ENCODE measurements at places on chromosomes 7 and 10.

DNA sequence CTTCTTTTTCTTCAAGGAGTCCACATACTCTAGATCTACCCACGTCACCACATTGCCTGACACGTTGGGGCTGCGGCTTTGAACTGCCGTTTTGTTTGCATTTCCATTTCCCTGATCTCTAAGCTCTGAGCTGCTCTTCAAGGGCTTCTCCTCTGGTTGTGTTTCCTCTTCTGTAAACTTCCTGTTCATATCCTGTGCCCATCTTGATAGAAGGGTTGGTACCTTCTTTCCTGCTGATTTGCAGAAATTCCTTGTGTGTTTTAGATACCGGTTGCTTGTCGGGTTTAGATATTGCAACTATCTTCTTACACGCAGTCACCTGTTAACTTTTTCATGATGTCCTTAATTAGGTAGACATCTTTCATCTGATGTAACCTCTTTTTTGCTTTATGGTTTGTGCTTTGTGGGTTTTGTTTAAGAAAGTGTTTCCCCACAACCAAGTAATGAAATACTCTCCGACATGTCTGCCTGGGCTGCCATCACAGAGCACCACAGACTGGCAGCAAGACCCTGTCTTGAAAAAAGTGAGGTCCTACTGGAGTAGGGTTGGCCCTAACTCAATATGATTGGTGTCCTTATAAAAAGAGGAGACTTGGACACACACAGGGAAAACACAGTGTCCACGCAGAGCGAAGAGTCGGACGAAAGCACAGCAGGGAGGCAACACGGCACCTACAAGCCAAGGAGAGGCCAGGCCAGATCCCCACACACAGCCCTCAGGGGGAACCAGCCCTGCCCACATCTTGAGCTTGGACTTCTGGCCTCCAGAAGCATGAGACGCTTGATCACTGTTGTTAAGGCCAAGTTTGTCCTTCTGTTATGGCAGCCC, 99.1 kb upstream of the PDGFA start:
- peak; percentile 68 for DNase-seq

DNA sequence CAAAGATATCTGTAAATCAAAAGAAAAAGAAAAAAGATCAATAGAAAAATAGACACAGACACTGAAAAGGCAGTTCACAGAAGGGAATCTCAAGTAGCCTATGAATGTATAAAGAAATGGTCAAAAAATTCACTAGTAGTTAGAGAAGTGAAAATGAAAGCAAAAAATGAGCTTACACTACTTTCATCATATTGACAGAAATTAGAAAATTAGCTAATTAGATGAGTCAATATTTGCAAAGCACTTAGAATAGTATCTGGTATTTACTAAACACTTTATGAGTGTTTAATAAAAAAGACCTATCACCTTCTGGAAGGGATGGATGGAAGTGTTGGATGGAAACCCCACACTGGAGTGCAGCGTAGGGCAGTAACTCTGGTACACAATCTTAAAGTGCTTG, 1.7 kb upstream of the CFAP58 start:
- DNase-seq: no peak

DNA sequence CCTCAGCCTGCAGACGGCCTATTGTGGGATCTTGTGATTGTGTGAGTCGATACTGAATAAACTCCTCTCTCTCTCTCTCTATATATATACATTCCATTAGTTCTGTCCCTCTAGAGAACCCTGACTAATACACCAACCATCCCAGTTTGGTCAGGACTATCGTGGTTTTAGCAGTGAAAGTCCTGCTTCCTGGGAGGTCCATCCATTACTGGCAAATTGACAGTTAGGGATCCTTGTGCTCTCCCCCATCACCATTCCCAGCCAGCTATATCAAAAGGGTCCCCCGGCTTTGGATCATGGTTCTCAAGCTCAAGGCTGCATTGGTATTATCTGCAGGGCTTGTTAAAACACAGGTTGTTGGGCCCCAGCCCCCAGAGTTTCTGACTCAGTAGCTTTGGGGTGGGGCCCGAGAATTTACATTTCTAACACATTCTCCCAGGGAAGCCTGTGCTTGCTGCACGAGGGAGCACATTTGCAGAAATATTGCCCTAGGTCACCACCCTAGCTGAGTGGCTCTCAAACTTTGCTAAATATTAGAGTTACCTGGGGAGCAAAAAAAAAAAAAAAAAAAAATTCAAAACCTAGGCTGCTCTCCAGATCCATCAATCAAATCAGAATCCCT, 899.1 kb upstream of the AUTS2 start:
- no peak for DNase-seq

GRCh38 chr7:139095194-139095659, 14.3 kb downstream of the ZC3HAV1 start:
- DNase-seq: peak; percentile 66

- DNase-seq: no peak
Measured at GRCh38 chr7:152076324-152076821, 50.9 kb downstream of the GALNT11 start.

GRCh38 chr7:13802651-13803050, 186.8 kb downstream of the ETV1 start:
- no peak for DNase-seq

DNA sequence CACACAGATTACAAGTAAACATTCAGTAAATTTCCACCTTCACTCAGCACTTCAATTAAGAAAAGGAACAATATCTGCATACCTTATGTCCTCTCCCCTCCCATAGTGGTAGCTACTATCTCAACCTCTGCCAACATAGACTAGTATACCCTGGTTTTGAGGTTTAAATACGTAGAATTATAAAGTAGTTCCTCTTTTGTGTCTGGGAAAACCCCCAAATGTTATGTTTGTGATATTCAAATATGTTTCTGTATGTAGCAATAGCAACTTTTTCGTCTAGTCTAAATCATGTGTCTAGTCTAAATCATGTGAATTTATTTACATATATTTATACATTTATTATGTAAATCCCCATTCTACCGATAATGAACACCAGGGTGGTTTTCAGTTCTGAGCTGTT, 13.2 kb upstream of the CAMK2B start:
- no peak for DNase-seq

- no peak for DNase-seq
Measured at GRCh38 chr7:46580766-46581165, 659.7 kb upstream of the IGFBP3 start.

- DNase-seq: no peak
Measured at GRCh38 chr7:132575982-132576720, at the start of gene PLXNA4. PLXNA4 (minus strand) TSS chr7:132576470; CDS start chr7:132508693, 67,777 bp downstream.

GRCh38 chr7:32937344-32938174, 19.7 kb upstream of the FKBP9 start:
- DNase-seq: no peak

- DNase-seq: no peak
Measured at GRCh38 chr10:4780782-4781181, 45.2 kb upstream of the AKR1E2 start.

DNA sequence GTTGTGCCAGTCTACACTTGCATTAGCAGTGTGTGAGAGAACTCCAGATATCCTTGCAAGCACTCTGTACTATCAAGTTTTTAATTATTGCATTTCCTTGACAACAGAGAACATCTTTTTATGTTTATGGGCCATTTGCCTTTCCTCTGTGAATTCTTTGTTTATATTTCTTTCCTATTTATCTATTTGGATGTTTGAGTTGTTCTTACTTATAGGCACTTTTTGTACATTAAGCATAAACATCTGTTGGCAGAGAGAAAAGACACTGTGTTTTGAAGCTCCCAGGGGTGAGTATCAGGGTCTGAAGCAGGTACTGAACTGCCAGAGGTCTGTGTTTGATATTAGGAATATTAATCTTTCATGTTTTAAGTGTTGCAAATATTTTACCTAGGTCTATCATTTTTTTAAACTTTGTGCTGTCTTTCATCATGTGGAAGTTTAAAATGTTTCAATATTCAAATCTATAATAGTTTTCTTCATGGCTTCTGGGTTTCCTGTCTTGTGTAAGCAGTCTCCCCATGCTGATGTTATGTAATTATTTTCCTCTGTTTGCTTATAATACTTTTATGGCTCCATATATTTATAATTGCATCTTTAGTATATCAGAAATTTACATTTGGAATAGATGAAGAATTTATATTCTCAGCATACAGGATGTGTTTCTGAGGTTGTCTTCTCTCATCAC, 17.7 kb upstream of the PDCD4 start:
- no peak for DNase-seq

DNA sequence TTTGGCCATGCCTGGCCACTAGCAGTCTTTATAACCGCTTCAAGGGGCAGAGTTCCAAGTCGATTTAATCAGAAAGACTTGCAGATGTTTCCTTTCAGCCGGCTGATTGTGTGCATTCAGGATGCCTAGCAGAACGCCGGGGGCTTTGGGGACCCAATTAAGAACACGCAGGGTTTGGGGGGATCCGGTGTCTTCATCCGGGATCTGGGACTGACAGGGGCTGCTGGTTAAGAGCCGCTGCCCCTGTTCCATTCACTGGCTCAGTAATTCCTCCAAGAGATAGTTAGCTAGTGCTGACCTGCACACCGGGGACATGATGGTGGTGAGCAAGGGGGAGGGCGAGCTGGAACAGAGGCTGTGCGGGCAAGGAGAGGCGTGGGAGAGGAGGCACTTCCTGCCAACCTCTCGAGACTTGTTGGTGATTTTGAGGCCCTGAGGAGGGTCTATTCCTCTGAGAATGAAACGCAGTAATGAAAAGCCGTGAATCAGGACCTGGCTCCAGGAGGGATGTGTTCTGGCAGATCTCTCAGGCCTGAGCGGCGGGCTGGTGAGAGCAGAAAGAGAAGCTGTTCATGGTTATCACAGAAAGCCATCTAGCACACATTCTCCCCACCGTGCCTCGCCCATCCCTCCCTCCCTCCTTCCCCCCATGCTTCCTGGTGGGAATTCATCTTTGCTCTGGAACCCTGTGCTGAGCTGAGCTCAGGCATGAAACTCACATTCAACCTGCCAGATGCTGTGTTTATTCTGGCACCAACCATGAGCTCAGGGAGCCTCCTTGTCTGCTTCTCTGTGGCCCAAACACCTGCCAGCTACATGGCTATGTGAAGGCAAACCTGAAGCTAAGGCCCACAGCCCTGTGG, 152.0 kb downstream of the CCDC3 start:
- no peak for DNase-seq

DNA sequence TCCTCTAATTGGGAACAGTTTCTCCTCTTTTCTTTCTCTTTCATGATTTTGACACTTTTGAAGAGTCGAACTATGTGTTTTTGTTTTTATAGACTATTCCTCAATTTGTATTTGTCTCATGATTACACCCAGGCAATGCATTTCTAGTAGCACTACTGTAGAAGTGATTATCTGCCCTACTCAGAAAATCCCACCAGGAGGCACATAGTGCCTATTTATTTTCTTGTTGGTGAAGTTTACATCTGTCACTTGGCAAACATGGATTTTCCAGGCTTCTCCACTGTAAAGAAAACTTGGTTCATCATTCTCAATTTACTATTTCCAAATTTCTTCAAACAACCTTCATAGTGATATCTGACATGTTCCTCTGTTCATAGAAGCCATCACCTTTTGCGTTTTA, 893.9 kb downstream of the CCSER2 start:
- no peak for DNase-seq

DNA sequence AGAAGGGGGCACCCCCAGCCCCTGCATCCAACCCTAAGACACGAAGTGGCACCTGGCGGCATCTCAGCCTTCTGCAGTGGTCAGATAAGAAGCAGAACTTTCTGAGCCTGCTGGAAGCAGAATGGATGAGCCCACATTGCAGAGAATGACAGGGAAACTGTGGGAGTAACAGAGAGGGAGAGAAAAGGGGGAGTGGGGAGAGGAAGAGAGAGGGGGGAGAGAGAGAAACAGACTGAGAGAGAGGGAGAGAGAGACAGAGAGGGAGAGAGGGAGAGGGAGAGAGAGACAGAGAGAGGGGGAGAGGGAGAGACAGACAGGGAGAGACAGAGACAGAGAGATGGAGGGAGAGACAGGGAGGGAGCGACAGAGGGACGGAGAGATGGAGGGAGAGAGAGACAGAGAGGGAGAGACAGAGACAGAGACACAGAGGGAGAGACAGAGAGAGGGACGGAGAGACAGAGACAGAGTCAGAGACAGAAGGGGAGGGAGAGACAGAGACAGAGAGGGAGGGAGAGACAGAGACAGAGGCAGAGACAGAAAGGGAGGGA, 35.9 kb downstream of the MICALL2 start:
- DNase-seq: no peak

DNA sequence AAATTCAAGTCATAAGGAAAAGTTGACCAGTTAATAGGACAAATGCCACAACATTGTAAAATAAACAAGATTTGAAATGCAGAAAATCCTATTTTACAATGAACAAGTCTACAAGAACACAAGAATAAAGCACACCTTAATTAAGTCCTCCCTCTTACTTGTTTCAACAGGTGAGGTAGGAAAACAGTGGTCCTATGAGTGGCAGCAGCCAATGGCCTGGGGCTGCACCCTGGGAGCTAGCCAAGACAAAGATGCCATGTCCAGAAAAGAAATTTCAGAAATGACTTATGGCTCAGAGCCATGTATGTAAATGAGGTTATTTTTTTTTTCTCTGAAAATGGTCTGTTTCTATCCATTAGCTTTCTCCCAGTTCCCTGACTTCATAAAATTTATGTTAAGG, 14.3 kb downstream of the KLLN start:
- DNase-seq: no peak

GRCh38 chr7:92359801-92360200, 87.5 kb upstream of the GATAD1 start:
- no peak for DNase-seq

DNA sequence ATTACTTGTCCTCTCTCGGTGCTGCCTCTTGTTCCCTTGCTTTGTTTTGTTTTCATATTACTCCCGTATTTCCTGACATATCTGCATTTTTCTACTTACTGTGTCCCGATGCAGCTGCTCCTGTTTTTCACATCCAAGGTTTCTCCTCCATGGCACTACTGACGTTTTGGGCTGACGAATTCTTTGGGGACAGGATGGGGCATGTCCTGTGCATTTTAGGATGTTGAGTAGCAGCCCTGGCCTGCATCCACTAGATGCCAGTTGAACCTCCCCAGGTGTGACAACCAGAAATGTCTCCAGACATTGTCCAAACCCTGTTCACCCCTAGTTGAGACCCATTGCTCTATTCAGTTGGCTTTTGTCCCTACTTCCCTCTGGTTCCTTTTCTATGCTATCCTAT, 12.4 kb downstream of the ZNF789 start:
- DNase-seq: no peak

DNA sequence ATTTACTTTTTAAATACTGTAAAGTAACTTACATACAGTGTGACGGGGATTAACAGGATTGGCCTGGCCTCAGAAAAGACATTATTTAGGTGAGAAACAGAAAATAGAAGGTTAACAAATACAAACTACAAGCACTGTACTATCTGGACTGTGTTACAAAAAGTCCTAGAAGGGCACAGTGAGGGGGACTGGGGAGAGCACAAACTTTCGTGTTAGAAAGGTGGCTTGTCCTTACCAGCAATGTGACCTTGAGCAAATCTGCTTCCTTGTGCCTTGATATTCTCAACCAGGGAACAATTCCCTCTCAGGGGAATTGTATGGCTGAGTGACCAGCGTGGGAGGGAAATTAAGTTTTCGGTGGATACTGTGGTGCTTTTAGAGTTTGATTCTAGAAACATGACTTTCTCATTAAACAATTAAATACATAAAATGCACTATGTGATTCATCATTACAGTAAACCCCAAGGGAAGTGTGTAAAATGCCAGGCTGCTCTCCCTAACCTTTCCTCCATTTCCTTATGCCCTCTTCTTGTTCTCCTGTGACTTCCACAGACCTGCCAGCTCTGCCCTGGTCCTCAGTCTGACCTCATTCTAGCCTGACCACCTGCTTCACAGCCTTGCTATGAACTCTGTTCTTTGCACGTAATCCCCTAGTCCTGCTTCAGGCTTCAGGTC, 57.7 kb downstream of the OSBPL3 start:
- DNase-seq: no peak

All from activated CD8-positive, alpha-beta memory T cell treated with anti-CD3 and anti-CD28 coated beads, Interleukin-2, amount 50 U/mL, for 4 hours (primary cell).